ENCODE measurements at places on chromosomes 4 and X. TPM values are rescaled to one million over a fixed set of nuclear protein-coding genes. Genes with fewer than 3 reads are reported as not detected.

DNA sequence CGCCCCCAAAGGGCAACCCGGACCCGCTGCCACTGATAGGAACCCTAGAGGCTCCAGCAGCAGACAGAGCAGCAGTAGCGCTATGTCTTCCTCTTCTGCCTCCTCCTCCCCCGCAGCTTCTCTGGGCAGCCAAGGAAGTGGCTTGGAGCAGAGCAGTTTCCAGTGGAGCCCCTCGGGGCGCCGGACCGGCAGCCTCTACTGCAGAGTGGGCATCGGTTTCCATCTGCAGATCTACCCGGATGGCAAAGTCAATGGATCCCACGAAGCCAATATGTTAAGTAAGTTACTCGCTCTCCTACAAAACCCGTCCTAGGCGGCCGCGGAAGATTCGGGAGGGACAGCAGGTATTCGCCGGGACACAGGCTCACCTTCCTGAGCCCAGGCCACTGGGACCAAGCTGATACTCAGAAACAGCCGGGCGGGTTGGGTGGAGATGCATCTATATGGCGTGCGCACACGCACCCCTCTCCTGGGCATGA lies 477 bp downstream of the FGF5 start:
- H3K4me3 ChIP-seq = no peak overlapping the region
- no peaks in the 10 kb centered on the region for H3K36me3 ChIP-seq
- H3K27ac ChIP-seq = no peak overlapping the region
- H3K27me3 ChIP-seq = no peaks in the 10 kb centered on the region
- DNase-seq = no peak
- no peaks in the 10 kb centered on the region for H3K4me1 ChIP-seq

DNA sequence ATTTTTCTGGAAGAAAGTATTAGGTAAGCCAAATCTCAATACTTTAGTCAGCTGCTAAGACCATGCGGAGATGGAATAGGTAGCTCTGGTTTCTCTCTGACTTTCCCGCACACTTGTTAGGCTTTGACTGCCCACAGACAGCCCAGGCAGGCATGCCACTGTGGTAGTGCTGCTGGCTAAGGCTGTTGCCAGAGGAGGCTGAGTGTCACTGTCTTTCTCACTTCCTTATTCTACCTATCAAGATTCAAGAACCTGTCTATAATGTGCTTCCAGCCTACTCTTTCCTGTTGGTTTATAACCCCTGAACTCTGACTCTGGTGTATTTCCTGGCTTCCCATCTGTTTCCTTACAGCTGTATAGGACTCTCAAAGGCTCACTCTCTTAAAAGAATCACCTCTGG lies 81.8 kb upstream of the TRPC5 start:
- H3K4me3 ChIP-seq = no peak overlapping the region
- DNase-seq = no peak
- no peak overlapping the region for H3K27ac ChIP-seq
- no peaks in the 10 kb centered on the region for H3K27me3 ChIP-seq

DNA sequence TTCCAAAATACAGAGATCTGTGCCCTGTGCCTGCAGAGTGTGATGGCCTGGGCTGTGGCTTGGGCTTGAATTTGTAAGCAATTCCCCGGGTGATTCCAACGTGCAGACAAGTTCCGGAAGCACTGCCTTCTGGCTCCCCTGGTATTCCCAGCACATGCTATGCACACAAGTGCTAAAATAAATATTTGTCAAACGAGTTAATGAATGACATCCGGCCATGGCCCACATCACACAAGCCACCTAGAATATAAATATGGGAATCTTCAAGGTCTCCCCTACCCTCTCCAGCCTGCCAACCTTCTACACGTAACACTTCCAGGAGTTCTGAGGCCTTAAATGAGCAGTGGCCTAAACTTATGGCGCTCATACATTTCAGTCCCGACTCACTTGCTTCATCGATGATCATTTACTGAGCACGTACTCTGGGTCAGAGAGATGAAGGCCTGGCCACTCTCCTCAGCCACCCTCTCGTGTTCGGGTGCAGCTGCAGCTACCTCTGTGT lies 21.3 kb downstream of the DCTD start:
- no peaks in the 10 kb centered on the region for H3K36me3 ChIP-seq
- peak overlapping the region; percentile 19 for H3K27ac ChIP-seq
- peaks cover 25% of the 10 kb centered on the region for H3K4me1 ChIP-seq
- no peak for DNase-seq
- H3K27me3 ChIP-seq = no peaks in the 10 kb centered on the region

GABRQ gene
- total RNA-seq = not detected

IRS4 gene
- total RNA-seq = not detected
